ENCODE measurements at places on chromosomes 13 and 19.
A peak's percentile ranks its signal among the peaks of the same experiment; 100 is the strongest.

- no peak for DNase-seq
These were observed 401.7 kb downstream of the IRS2 start for GRCh38 chr13:109384491-109385241.

DNA sequence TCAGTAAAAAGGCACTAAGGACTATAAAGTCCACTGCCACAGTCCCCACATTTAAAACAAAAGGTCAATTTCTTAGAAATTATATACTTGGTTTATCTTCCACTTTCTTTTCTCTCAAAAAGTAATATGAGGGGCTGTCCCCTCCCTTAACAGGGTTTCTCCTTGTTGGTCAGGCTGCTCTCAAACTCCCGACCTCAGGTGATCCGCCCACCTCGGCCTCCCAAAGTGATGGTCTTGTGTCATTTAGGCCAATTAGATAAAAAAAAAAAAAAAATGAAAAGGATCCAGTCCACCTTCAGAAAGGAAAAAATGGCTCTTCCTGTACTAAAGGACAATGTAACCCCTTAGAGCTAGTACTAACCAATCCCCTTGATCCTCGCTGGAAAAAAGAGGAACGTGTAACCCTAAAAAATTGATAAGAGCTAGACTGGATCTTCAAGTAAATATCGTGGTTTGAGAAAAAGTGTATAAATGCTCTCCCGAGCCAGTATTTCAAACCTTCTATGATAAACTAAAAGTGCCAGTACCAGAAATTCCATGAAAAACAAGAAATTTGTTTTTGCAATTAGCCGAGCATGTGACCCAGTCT is 9.0 kb upstream of the CD70 start:
- DNase-seq, result no peak

GRCh38 chr19:12979974-12980373 is 10.6 kb downstream of the DAND5 start:
- DNase-seq, result no peak

GRCh38 chr19:17765069-17765618 is 13.9 kb downstream of the FCHO1 start:
- DNase-seq, result no peak

GRCh38 chr19:20385061-20385460 is 180.5 kb downstream of the ZNF737 start:
- DNase-seq, result no peak

- DNase-seq, result peak; percentile 28
These were observed 1.3 kb upstream of the LRCH1 start for GRCh38 chr13:46551410-46552302.

DNA sequence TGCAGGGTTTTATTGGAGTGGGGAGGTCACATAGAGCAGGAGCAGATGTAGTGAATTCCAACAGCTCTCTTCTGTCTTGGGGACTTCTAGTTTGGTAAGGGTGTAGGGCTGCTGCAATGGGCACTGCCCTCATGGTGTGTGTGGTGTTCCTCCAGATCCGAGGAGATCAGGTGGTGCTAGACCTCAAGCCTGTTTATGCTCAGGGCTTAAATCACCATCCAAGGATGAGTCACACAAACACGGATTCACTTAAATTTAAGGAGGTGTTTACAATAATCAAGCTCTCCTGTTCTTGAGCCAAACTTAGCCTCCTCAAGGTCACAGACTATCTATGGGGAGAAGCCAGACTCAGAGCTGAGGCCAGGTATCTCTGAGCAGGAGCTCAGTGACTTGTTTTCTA is 23.0 kb downstream of the HS6ST3 start:
- no peak for DNase-seq

GRCh38 chr13:22061806-22062391 is 391.0 kb downstream of the FGF9 start:
- no peak for DNase-seq

DNA sequence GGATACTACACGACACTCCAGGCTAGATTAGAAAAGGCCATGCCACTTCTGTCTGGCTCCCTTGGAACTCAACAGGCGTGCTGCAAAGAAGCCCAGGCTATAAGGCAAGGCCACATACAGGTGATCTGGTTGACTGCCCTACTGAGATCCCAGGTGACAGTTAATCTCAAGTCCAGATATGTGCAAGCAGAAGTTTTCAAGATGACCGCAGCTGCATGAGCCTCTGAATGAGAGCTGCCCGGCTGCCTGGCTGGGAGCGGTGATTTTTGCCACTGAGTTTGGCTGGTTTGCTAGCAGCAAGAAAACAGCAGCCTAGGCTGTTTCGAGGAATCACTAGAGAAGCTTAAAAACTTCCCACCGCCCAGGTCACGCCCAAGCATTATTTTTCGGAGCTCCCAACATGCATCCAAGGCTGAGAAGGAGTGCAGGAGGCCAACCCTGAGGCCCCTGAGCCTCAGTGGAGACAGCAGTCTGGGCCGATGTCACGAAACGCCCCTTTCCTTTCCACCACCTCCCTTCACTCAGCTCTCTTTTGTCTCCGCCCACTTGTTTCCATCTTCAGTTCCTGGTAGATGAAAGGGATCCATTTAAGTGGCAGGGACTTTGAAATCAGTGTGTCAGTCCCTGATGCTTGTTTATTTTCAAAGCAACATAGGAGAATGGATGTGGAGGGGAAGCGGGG is 14.0 kb upstream of the URI1 start:
- DNase-seq, result no peak

GRCh38 chr19:40464059-40465024 is 1.2 kb downstream of the BLVRB start:
- DNase-seq, result peak; percentile 82
